Activated CD8-positive, alpha-beta memory T cell treated with anti-CD3 and anti-CD28 coated beads for 24 hours (primary cell): ENCODE measurements at places on chromosomes 2 and 18.

GRCh38 chr2:10252661-10253060 is 50.0 kb upstream of the HPCAL1 start:
- no peak for DNase-seq

DNA sequence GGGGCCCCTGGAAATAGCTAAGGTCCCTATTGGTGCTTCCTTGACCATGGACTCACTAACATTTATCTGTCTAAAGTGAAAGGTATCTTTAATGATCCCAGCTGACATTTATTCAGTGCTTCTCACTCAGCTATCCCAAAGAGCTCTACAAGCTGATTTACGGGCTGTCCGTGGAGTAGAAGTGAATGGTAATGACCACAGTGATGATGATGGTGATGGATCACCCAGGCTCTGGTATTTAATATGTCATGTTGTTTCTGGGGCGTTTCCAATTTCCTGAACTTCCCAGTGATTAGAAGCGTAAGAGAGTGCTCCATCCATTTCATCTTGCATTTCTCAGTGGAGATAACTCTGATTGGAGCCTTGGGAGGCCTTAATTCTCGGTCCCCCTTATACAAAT is 304.3 kb downstream of the HRH4 start:
- DNase-seq = no peak

DNA sequence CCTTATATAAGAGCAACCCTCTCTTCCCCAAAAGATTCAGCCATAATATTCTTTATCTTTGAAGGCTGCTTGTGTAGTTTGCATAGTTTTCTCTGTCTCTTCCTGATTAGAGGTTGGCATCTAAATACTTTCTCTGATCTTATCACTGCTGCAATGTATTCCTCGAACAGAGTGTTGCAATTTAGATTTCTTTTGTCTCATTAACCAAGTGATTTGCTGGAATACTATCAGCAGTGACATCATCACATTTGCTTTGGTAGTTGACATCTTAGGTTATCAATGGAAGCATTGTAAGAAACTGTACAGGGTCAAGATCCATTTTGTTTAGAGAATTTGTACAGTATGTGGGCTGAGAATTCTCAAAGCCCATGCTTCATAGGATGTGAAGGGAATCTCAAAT is 72.0 kb upstream of the NEUROD1 start:
- no peak for DNase-seq

DNA sequence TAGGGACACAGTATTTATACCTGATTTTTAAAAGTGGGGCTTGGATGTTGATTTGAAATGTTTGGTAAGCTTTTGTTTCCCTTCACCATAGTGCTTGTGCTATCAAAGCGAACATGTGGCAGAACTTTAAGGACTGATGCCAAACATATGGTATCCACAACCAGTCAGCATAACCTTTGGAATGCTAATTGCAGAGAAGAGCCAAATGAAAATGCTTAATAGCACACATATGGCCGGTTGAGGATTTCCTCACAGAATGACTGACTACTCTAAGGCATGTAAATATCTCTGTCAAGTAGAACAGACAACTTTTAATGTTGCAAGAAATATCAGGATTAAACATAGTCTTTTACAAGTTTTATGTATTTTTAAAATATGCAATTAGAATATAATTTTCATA is 120.9 kb upstream of the COL3A1 start:
- no peak for DNase-seq

DNA sequence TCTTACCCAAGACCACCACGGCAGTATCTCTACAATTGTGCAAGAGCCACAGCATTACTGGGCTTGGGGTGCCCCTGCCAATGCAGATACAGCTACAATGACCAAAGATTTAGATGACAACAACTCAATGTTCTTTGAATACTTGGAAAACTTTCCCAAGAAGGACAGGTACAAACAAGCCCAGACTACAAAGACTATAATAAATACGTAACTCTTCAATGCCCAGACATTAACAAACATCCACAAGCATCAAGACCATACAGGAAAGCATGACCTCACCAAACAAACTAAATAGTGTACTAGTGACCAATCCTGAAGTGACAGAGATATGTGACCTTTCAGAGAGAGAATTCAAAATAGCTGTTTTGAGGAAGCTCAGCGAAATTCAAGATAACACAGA is 62.8 kb downstream of the ICA1L start:
- DNase-seq = no peak

DNA sequence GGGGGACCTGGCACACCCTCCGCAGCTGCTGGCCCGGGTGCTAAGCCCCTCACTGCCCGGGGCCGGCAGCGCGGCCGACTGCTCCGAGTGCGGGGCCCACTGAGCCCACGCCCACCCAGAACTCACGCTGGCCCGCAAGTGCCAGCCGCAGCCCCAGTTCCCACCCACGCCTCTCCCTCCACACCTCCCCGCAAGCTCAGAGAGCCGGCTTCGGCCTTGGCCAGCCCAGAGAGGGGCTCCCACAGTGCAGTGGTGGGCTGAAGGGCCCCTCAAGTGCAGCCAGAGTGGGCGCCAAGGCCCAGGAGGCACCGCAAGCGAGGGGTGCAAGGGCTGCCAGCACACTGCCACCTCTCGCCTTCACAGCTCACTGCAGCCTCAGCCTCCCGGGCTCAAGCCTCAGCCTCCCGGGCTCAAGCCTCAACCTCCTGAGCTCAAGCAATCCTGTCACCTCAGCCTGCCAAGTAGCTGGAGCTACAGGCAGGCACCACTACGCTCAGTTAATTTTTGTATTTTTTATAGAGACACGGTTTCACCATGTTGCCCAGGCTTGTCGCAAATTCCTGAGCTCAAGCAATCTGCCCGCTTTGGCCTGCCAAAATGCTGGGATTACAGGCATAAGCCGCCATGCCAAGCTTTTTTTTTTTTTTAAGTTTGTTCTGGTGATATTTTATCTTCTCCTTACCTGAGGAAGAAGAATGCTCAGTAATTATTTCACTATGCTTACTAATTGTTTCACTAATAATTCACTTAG is 71.7 kb upstream of the CDCA7 start:
- DNase-seq = no peak

GRCh38 chr2:208565690-208566416 is 159.3 kb downstream of the PTH2R start:
- DNase-seq = no peak

DNA sequence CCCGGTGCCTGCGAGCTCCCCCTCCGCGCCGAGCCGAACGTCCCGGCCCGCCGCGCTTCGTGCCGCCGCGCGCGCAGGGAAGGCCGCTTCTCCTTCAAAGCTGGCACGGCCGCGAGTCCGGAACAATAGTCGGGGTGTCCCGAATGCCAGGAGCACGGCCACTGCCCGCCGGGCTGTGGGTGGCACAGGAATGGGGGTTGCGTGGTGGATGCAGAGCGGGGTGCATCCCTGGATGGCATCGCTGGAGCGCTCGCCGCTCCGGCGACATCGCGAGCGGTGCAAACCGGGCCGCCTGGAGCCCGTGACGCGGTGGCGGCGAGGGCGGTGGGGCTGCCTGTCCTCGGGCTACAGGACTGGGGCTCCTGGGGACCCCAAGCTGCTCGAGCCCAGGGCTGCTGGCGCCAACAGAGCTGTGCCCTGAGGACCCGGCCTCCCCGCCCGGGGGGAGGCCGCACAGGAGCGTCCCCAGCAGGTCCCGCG is 1.1 kb upstream of the SATB2 start:
- no peak for DNase-seq
